NCI-H187 treated with DMSO at 0.1 percent for 48 hours (cell line): ENCODE measurements at places on chromosomes 5 and 9.

- no peak for DNase-seq
Measured at GRCh38 chr5:166320920-166321480, 1970.4 kb upstream of the WWC1 start.

GRCh38 chr9:23577611-23578010 lies 248.4 kb downstream of the ELAVL2 start:
- DNase-seq: no peak

GRCh38 chr5:121693864-121694263 lies 157.8 kb upstream of the FTMT start:
- no peak for DNase-seq

GRCh38 chr5:61313960-61314681 lies 17.9 kb upstream of the ZSWIM6 start:
- DNase-seq: no peak

DNA sequence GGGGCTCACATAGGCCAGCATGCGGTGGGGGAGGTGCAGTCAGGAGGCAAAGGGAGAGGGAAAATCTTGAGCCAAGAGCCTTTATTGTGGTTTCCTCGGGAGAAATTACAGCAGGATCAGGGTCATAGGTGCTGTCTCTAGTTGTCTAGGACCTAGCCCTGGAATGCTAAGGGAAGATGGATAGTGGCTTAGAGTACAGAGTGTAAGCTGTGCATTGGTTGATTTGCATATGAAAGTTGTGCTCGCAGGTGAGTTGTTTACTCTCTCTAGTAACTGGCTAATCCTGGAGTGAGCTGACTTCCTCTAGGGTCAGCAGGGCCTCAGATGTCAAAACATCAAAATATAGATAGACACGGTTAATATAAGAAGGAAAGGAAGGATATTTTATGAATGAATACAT lies 877.7 kb downstream of the TLE4 start:
- no peak for DNase-seq

- no peak for DNase-seq
Measured at GRCh38 chr9:12719431-12719830, 26.2 kb downstream of the TYRP1 start.

GRCh38 chr9:92501671-92502393 lies 19.5 kb upstream of the ASPN start:
- no peak for DNase-seq

GRCh38 chr5:979100-979817 lies 29.3 kb upstream of the NKD2 start:
- DNase-seq: no peak

DNA sequence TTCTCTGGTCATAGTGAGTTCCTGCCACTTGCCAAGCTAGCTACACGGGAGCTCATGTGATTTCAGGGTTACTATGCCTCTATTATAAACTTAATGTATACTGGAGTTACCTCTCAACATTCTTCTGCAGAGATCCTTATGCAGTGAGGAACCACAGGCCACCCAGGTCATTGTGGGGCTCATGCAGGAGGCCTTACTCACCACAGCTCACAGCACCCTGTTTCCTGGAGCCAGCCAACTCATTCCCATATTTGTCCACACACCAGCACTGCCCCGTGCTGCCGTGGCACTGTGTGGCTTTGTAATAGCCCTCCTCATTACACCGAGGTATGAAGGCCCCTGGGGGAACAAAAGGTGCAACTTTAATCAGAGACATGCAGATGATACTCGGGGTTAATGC lies 520.0 kb downstream of the SPOCK1 start:
- no peak for DNase-seq

- DNase-seq: no peak
Measured at GRCh38 chr9:89008744-89009545, 17.7 kb downstream of the S1PR3 start.

GRCh38 chr9:117029341-117029740 lies 342.2 kb downstream of the TRIM32 start:
- no peak for DNase-seq

DNA sequence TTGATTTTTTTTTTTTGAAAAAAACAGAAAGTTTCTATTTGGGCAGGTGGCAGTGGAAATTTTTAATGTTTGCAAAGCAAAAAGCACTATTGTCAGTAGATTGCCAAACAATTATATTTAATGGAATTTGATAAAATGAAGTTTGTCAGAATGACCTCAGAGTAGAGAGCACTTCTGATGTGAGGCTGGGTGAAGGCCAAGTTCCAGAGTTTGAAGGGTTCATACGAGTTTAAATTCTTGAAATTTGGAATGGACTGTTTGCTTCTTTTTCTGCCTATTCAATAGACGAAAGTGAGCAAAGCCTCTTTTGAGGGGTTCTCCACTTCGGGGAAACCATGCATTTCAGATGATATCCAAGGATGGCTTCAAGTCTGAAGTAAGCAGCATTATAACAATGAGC lies 7.4 kb downstream of the SHC3 start:
- DNase-seq: no peak

GRCh38 chr9:69582018-69582417 lies 90.2 kb downstream of the APBA1 start:
- no peak for DNase-seq

GRCh38 chr5:16536246-16536645 lies 70.6 kb upstream of the ZNF622 start:
- no peak for DNase-seq

GRCh38 chr5:176596689-176597416 lies 13.1 kb downstream of the GPRIN1 start:
- DNase-seq: no peak

GRCh38 chr5:108421713-108422112 lies 39.8 kb upstream of the FBXL17 start:
- DNase-seq: no peak

- DNase-seq: no peak
Measured at GRCh38 chr5:34918025-34918424, 2.5 kb downstream of the BRIX1 start.

DNA sequence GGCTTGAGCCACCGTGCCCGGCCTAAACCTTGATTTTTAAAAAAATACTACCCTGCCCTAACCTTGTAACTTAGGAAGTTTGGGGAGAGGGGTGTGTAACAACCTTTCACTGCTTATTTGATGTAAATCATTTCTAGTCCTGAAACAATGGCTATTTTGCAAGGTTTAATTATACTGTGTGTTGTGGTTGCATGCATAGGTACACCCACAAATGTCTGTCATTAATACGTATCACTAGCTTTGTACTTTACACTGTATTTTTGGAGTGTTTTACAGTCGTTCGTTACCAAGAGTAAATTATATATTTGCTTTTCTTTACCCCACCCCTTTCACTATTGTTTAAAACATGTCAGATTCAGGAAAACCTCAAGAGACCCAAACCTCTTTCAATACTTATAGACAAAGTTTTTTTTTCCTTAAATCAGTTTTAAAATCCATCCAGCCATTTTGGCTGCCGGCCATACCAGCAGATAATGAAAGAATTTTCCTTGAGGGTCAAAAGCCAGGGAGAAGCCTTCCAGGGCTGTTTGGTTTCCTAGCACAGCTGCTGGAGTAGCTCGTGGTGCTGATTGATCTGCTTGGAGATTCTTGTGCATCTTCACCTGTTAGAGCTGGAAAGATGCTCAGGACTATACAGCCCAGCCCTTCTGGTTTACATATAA lies 50.7 kb downstream of the DOCK8 start:
- no peak for DNase-seq

- no peak for DNase-seq
Measured at GRCh38 chr5:127305493-127305892, 14.9 kb downstream of the MEGF10 start.

DNA sequence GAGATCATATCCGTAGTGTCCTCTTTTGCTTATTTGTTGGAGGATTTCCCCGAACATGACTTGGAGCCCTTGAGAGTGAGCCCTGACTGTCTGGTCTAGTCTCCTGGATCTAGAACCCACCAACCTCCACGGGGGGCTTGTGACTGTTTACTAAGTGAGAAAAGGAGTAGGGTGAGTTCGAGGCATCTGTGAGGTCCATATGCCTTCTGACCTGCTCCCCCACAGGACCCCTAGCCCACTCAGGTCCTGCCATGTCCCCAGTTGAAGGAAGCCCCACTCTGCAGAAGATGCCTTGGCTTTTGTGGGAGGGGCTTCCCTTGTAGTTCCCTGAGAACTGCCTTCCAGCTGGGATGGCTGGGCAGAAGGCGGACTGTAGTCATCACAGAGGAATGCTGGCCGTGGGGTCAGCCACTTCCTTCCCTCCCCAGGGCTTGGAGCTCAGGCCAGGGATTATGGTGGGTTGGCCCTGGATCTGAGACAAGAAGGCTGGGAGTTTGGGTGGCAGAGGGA lies 7.0 kb upstream of the IRF1 start:
- DNase-seq: no peak

DNA sequence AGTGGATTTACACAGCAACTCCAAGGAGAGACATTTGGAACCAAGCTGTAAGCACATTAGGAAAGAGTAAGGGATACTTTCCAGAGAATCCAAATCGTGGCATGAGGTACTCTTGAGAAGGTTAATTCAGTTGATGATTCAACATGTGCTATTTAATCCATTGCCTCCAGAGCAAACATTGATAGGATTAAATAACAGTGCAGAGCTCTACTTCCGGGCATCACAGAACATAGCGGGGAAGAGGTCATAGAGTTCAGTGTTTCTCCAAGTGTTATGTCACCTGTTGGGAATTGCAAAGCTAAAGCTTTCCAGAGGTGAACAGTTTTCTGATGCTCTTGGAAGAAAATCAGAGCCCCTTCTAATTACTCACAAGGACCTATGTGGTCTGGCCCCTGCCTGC lies 127.5 kb downstream of the PPP2R2B start:
- no peak for DNase-seq

DNA sequence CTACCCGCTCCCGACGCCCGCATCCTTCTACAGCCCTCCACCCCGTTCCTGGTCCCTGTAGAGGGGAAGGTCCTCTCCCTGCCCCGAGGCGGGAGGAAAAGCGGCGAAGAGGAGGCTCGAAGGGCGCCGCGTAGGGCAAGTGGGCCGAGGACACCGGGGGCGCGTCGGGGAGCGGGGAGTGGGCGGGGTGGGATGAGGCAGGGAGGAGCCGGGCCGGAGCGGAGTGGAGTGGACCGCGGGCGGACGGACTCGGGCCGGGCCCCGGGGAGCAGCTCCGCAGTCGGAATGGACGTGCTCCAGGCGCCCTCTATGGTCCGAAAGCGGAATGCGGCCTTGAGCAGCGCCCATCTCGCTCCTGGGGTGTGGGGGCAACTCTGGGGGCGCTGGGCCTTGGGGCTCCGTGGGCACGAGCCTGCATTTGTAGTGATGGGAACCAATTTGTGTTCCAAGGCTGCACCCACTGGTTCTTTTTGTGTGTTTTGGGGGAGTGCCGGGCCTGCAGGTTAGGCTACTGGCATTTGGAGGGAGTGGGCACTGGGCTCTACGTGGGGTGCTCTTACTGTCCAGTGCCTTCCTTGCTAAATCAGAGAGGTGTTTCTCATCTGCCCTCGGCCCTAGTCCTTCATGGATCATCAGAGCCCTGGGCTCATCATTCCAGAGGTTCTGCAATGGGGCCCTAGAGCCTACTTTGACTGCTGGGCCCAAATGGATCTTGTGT lies 7.3 kb downstream of the IRX1 start:
- DNase-seq: no peak

- DNase-seq: no peak
Measured at GRCh38 chr5:82100303-82101077, 128.7 kb downstream of the ATG10 start.

DNA sequence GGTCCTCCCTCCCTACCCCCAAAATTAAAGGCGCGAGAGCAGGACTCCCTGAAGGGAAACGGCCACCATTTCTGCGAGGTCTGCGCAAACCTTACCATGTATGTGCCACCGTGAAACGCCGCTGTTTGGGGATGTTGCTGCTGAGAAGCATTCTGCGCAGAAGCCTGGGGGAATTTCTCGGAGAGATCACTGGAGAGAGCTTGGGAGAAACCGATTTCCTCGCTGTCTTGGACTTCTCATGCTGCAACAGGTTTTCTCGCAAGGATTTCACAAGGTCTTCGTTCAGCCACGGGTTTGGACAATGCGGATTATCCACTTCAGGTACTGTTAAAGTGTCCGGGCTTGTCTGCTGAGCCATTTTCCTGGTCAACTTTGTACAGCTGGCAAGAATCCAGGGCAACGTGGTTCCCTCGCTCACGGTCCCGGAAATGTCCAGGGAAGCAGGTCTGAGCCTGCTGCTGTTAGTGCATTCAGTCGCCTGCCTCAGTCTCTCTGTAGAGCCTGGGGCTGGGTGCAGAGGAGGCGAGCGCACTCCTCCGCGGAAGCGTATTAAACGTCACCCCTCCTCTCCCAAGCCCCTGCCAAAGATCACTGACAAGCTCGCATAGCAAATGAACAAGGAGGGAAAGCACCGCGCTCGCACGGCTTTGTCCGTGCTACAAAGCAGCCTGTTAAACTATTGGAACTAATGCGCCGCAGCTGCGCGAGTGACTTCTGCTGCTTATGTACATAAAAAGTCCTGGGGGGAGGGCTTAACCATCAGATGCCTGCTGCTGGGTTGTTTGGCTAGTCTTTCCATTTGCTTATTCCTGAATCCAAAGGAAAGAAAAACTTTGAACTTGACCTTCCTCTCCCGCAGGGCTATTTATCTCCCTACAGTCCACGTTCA lies 125.1 kb downstream of the PDE4D start:
- DNase-seq: no peak
